ENCODE measurements at places on chromosomes 16 and 17.
A peak's percentile ranks its signal among the peaks of the same experiment; 100 is the strongest.

DNA sequence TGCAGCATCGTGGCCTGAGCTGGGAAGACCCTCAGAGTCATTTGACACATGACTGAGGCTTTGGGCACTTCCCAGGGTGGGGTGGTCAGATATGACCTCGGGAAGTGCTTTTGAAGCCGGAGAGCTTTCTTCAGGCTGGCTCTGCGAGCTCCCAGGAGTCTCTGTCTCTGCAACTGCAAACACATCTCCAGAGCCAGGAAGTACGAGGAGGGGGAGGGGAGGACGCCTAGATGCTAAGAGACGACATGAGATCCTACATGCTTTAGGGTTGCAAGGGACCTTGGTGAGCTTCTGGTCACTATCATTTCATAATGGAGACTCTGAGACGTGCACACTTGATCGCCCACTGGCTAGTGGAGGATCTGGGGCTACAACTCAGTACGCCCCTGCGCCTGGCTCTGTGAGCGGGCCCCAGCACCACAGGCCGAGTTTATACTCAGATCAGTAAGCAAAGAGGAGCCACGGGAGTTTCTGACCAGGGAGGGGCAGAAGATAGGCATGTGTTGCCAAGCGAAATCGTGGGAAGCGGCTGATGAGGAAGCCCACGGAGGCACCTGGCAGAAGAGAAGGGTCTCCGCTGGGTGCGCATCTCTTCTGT lies 527 bp upstream of the MGAT5B start:
- DNase-seq: no peak

DNA sequence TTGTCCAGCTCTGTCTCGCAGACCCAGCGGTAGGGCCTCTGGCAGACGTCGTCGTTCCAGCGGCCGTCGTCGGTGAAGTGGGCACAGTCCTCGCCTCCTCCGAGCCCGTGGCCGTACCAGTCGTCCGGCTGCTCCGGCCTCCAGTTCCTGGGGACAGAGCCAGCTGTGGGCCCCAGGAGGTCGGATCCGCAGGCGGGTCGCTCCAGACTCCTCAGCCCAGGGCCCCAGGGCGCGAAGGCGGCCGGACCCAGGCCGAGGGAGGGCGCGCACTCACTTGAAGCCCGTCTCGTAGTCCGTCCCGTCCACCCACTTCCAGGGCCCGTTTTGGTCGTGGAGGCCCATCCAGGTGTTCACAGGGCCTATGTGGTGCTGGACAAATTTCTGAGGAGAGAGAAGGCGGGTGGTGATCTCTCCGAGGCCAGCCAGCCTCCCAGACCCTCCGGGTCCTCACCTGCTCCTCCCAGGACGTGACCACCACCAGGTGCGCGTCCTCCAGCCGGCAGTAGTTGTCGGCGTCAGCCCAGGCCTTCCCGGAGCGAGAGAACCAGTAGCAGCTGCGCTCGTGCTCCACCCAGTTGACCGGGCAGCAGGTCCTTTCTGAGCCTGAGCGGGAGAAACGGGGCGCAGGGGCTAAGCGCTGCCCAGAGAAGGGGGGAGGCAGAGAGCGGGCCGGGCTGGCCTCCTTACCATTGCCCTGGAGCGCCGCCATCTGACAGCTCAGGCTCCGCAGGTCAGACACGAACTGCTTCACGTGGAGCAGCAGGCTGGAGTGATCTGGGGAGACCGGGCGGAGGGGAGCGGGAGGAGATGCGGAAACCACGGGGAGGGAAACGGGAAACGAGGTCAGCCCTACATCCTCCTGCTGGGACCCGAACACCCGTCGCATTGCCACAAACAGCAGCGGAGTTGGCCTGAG lies 5.2 kb downstream of the ASGR1 start:
- DNase-seq: peak; percentile 92

DNA sequence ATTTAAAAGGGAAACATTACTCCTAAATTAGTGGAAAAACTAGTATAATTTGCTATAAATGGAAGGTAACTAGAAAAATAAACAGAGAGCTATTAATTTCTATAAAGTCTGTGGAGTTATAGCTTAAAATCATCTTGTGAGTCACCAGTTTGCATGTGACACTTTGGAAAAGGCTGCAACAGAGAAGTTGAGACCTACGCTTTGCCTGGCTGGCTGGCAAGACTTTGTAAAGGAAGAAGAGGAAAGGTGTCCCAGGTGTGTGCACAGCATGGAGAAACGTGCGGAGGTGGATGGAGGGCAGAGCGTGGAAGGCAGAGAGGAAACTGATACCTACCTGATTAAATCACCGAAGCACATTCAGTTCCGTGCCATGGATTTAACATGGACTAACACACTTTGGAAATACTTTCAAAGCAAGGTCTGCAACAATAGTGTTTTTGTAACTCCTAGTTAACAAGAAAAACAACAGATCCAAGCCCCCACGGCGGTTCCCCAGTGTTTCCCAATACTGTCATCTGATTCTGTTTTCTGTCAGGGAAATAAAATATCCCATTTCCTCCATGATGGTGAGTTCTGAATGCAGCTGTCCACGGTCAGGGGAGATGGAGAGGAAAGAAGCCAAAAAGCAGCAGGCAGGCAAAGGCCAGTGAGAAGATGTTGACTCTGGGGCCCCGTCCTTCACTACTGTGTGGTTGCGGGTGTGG lies 134.8 kb downstream of the XYLT1 start:
- no peak for DNase-seq

DNA sequence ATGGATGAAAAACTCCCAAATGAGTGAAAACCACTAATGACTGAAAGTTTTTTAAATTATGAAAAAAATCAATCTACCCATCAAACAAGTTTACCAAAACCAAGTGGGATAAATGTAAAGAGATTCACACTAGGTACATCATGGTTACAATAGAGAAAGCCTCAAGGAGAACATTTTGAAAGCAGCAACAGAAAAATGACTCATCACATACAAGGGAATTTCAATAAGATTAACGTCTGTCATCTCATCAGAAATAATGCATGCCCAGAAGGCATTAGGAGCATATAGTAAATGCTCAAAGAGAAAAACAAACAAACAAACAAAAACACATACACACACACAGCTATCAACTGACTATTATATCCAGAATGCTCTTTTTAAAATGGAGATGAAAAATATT lies 261.8 kb upstream of the KIF2B start:
- DNase-seq: no peak

GRCh38 chr17:50615828-50616227 lies 18.9 kb upstream of the ABCC3 start:
- no peak for DNase-seq

GRCh38 chr17:80753685-80754345 lies 209.2 kb downstream of the RPTOR start:
- DNase-seq: no peak

- no peak for DNase-seq
Measured at GRCh38 chr16:86029131-86029741, 130.3 kb downstream of the IRF8 start.

- DNase-seq: no peak
Measured at GRCh38 chr17:17835415-17836249, 1.2 kb downstream of the SREBF1 start.

- no peak for DNase-seq
Measured at GRCh38 chr17:35291802-35292201, 48.9 kb downstream of the SLFN5 start.

- no peak for DNase-seq
Measured at GRCh38 chr17:9220398-9221146, 199.3 kb downstream of the NTN1 start.

DNA sequence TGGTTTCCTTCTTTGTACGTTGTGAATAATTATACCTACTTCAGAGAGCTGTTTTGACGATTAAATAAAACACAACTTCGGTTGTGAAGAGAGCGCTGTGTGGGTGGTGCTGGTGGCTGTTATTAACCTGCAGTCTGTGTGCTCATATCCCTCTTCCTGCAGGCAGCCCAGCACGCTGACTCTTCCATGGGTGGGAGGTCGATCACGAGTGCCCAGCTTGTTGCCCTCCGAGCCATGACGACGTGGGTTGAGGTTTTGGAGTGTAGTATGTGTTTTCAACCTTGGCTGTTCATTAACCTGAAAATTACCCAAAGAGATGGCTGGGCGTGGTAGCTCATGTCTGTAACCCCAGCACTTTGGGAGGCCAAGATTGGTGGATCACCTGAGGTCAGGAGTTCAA lies 11.3 kb upstream of the GCSH start:
- no peak for DNase-seq

DNA sequence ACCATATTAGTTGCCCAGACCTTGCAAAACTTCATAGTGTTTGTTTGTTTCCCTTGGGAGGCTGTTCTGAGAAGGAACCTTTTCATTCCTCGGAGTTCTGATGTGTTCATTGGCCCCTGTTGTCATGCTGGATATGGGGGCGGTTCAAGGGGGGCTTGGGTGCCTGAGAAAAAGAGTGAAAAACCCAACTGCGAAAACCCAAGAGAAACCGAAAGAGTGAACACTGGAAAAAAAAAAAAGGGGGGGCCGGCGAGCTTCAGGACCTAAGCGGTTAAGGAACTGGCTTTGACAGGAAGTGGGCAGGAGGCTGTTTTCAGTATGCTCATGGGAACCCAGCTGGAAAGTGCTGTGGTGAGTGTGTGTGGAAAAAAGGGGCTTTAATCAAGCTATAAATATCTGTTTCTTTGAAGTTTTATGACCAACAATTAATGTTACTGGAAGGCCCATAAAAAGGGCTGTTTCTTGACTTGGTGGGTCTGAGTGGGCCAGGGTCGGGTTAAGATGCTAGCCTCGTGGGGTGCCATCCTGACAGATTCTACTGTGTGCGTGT lies 510.7 kb downstream of the MAF start:
- peak; percentile 95 for DNase-seq

DNA sequence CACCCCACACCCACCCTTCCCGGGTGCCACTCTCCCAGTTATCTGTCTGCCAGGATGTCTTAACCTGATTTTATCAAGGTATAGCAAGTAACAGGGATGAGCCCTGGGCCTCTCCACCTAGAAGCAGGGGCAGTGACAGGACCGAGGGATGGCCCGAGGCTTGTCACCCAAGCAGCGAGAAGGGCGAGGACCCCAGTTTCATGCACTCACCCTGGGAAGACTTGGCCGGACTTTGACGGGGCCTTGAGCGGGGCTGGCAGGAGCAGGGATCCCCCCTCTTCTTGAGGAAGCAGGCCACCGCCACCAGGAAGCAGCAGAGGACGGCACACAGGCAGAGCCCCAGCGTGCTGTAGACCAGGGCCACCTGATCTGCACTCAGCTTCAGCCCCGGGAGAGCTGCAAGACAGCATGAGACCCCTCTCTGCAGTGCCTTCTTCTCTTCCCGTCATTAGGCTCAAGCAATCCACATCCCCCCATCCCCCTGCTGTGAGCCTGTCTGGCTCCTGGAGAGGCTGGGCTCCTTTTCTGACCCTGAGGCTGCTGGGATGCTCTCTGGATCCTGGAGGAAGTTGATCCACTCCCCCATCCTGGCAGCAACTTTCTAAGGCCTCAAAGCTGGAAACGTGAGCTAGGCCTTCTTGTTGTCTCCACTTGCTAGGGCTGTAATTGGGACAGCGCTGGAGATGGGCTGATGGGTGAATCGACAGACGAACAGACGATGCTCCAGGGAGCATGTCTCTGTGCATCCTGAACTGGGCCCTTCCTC lies 31.6 kb downstream of the TNFRSF13B start:
- DNase-seq: no peak

GRCh38 chr17:37274461-37274860 lies 101.3 kb upstream of the C17orf78 start:
- DNase-seq: no peak

DNA sequence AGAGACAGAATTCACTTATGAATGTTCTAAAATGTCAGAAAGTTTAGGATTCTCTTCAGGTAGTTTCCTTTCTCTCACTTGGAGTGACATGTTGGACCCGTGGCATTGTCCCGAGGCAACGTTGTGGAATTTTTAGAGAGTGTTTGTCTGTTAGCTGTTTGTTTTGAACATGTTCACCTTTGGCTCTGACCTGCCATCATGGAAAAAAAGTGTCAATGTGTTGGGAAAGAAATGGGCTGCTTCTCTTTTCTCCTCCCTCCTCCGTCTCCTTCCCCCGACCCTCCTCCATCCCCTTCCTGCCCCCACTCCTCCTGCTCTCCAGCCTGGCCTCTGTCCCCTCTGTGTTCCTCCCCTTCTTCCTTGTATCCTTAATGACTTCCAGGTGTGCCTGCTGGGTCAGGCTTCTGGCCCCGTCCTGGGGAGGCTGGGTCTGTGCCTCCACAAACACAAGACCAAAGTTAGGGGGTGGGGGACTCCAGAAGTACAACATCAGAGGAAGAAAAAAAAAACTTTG lies 463.1 kb downstream of the MAF start:
- DNase-seq: no peak

DNA sequence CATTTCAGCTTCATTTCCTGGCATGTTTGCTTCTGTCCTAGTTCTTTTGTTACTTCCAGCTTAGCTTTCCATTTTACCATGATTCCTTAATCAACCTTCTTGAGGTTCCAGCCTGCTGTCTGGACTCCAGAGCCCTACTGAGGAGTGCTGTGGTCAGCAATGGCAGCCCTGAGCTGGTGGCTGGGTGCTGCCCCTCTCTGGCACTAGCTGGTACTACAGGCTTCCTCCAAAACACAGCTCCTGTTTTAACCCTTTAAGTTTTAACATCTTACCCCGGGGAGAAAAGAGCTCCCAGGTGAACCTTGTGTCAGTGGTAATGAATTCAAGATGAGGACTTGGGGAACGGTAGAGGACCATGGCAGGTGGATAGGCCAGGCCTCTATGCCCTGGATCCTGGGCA lies 395.5 kb downstream of the TMEM114 start:
- DNase-seq: peak; percentile 17

DNA sequence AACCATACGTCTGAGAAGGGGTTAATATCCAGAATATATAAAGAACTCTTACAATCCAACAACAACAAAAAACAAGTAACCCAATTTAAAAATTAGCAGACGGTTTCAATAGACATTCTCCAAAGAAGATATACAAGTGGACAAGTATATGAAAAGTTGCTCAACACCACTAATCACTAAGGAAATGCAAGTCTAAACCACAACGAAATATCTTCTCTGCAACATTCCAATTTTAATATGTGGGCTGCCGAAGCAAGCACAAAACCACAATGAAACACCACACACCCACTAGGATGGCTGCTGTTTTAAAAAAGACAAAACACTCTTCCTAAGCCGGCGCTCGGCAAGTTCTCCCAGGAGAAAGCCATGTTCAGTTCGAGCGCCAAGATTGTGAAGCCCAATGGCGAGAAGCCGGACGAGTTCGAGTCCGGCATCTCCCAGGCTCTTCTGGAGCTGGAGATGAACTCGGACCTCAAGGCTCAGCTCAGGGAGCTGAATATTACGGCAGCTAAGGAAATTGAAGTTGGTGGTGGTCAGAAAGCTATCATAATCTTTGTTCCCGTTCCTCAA lies 5.9 kb upstream of the SLC13A2 start:
- peak; percentile 83 for DNase-seq

GRCh38 chr17:43713494-43714162 lies 45.0 kb downstream of the SOST start:
- DNase-seq: peak; percentile 29
